ENCODE measurements at places on chromosomes 1 and 21.

DNA sequence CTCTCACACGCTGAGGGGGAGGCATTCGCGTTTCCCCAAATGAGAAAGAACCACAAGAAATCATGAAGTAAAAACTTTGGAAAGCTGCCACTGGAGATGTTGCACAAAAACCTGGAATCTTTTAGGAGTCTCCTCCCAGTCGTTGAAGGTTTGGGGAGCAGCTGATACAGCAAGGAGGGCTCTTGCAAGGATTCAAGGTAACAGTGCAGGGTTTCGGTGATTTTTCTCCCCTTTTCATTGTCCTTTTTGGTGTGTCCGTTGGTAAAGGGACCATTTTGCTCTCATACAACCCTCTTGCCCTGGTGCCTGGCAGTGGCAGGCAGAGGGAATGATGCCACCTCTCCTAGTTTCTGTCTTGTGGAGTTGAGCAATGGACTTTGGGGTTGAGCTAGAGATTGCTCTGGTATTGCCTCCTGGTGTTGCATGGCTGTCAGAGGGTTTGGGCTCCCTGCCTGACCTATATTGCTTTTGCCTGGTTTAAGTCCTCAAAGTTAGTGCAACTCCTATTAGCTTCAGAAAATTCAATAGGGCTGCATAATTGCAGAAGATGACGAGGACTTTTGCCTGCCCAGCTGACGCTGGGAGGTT lies 872 bp downstream of the BRINP2 start:
- no peak for DNase-seq

DNA sequence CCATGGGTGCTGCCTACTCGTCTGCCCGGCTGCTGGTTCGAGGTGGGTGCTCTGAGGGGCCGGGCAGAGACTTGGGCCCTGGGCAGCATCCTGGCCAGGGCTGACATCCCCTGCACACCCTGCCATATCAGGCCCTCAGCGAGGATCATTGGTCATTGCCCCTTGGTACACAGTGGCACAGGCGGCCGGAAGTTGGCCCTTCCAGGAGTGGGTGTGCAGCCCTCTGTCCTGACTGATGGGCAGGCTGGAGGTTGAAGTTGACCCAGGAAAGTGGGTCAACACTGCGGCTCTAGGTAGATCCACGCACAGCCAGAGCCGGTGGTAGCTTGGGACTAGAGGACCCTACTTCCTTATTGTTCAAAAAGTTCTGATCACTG lies 72.9 kb downstream of the TRIM11 start:
- DNase-seq, result no peak

GRCh38 chr1:201827321-201828216 lies 1.4 kb upstream of the IPO9 start:
- no peak for DNase-seq

GRCh38 chr1:85296980-85297379 lies 20.5 kb upstream of the BCL10 start:
- no peak for DNase-seq

GRCh38 chr1:99539131-99539530 lies 106.8 kb upstream of the PALMD start:
- no peak for DNase-seq

GRCh38 chr1:118151312-118151937 lies 33.6 kb downstream of the SPAG17 start:
- DNase-seq, result no peak

- no peak for DNase-seq
These were observed 151.5 kb downstream of the ST6GALNAC5 start for GRCh38 chr1:77018761-77019160.

DNA sequence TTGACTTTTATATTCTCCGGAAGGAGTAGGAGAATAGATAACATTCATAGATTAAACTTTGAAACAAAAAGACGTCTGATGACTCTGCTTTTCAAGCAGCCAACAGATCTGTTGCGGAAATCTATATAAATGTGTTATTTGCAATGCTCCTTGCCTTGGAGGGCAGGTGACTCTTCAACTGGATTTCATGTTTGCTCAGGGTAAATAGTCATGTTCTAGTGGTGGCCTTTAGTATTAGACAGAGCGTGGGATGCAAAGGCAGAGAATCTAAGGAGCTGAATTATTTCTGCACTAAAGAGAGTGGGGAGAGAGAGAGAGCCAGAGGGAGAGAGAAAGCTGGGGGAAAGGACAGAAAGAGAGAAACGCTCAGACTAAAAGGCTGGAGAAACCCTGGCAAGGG lies 454.3 kb downstream of the AJAP1 start:
- DNase-seq, result no peak

- no peak for DNase-seq
These were observed 229.6 kb upstream of the KIAA0040 start for GRCh38 chr1:175422156-175422555.
